Lung (tissue), 17 donors: ENCODE measurements at places on chromosomes 5 and 9. TPM values are rescaled to one million over a fixed set of nuclear protein-coding genes. Genes with fewer than 3 reads are reported as not detected.

DNA sequence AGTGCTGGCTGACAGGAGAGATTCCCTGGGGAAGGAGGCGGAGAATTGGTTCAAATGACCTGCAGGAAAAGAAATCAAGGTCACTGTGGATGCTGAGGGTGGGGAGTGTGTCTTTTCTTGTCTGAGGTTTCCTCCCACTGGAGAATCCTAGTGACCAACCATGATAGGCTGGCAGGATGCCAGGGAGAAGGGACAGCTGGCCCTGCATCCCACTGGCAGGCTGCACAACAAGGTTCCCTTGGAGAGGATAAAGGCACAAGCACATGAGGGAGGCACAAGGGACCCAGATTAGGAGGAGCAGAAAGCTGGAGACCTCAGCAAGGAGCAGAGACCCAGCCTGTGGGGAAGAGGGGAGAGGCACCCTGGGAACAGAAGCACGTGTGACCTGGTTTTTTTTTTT, 11.4 kb upstream of the ZDHHC12 start:
- no peaks in the 10 kb centered on the region for H3K4me1 ChIP-seq
- DNase-seq: no peak
- peaks cover 10% of the 10 kb centered on the region for H3K36me3 ChIP-seq
- no peaks in the 10 kb centered on the region for H3K27me3 ChIP-seq
- no peak overlapping the region for H3K27ac ChIP-seq

DNA sequence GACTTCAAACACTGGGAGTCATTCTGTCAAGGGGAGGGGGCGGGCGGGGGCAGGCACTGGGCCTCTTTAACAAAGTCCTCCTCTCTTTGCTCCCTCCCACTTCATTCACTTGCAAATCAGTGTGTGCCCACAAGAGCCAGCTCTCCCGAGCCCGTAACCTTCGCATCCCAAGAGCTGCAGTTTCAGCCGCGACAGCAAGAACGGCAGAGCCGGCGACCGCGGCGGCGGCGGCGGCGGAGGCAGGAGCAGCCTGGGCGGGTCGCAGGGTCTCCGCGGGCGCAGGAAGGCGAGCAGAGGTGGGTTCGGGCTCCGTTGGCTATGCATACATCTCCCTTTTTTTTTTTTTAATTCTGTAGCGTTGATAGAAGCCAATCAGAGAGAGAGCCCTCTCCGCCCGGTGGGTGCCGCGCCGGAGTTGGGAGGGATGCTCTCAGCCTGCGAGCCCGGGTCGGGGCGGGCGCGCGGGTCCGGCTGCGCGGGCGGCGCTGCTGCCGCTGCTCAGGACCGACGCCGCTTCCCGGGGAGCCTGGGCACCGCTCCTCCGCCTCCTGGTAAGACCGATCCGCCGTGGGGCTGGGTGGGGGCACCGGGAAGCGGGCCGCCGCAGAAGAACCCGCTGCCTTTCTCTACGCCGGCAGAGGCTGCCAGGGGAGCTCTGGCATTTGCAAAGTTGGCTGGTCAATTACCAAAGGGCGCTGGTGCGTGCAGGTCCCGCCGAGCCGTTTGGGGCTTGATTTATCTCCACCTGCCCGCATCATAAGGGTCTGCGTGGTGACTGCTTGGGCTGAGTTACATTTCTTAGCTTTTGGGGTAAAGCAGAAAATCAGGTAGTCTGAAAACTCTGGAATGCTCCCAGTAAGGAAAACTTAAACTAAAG, at the start of gene CDH6:
Gene CDH6, plus strand, starts transcription at position 96 of the 877 bp plus-strand sequence. CDS start 73,788 bp downstream, outside the sequence.
- no peaks in the 10 kb centered on the region for H3K4me1 ChIP-seq
- H3K36me3 ChIP-seq: no peaks in the 10 kb centered on the region
- peaks cover 53% of the 10 kb centered on the region for H3K27me3 ChIP-seq
- H3K4me3 ChIP-seq: peak within 1 kb of the TSS; percentile 28
- no peak within 1 kb of the TSS for H3K27ac ChIP-seq
- DNase-seq: peak; percentile 71

DNA sequence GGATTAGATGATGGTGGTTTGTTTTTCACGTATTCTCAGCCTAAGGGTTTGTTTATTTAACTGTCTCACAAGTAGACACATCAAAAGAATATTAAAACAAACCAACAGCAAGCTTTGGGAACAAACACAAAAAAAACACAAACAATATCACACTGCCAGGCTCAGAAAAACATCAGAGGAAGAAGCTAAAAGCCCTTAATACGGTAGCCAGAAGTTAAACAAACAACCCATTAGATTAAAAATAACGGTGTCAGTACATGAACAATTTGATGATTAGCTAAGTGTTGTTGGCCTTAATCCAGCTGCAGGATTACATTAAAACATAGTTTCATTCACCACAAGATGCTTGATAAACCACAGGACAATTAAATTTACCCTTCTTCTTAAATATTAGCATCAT, 15.9 kb upstream of the DMRT2 start:
- H3K4me3 ChIP-seq: no peak overlapping the region
- no peak for DNase-seq
- no peaks in the 10 kb centered on the region for H3K4me1 ChIP-seq
- peaks cover 47% of the 10 kb centered on the region for H3K27me3 ChIP-seq

The SCGB3A1 gene
- 3,799 TPM for polyA plus RNA-seq

- no peak overlapping the region for H3K4me3 ChIP-seq
- no peaks in the 10 kb centered on the region for H3K4me1 ChIP-seq
- H3K27ac ChIP-seq: no peak overlapping the region
- H3K27me3 ChIP-seq: no peaks in the 10 kb centered on the region
- DNase-seq: no peak
- H3K36me3 ChIP-seq: no peaks in the 10 kb centered on the region
Observed at GRCh38 chr9:136784997-136785361, 6.2 kb upstream of the TMEM141 start.

GRCh38 chr9:123544007-123544827, 188.2 kb downstream of the CRB2 start:
- DNase-seq: peak; percentile 64
- H3K36me3 ChIP-seq: no peaks in the 10 kb centered on the region
- H3K4me3 ChIP-seq: no peak overlapping the region

- H3K4me3 ChIP-seq: peak within 1 kb of the TSS; percentile 49
- DNase-seq: peak; percentile 74
- peaks cover 13% of the 10 kb centered on the region for H3K4me1 ChIP-seq
- no peak within 1 kb of the TSS for H3K27ac ChIP-seq
Observed at GRCh38 chr5:168291342-168291963, at the start of gene WWC1. Gene WWC1, plus strand, starts transcription at chr5:168291645. Its CDS starts 508 bp downstream, at chr5:168292153.

- no peak for DNase-seq
- no peak overlapping the region for H3K4me3 ChIP-seq
- H3K27me3 ChIP-seq: no peaks in the 10 kb centered on the region
- no peaks in the 10 kb centered on the region for H3K4me1 ChIP-seq
- H3K27ac ChIP-seq: no peak overlapping the region
Observed at GRCh38 chr5:164597293-164597900, 1092.0 kb downstream of the MAT2B start.

The PCSK1 gene
- 0.08 TPM for polyA plus RNA-seq

The REEP2 gene
- 0.85 TPM for polyA plus RNA-seq

The GABRB2 gene
- polyA plus RNA-seq: 0.28 TPM

- no peaks in the 10 kb centered on the region for H3K36me3 ChIP-seq
- no peaks in the 10 kb centered on the region for H3K27me3 ChIP-seq
- H3K4me3 ChIP-seq: no peak overlapping the region
- DNase-seq: no peak
- peaks cover 18% of the 10 kb centered on the region for H3K4me1 ChIP-seq
Observed at GRCh38 chr5:132418881-132419280, 49.4 kb downstream of the SLC22A5 start.

DNA sequence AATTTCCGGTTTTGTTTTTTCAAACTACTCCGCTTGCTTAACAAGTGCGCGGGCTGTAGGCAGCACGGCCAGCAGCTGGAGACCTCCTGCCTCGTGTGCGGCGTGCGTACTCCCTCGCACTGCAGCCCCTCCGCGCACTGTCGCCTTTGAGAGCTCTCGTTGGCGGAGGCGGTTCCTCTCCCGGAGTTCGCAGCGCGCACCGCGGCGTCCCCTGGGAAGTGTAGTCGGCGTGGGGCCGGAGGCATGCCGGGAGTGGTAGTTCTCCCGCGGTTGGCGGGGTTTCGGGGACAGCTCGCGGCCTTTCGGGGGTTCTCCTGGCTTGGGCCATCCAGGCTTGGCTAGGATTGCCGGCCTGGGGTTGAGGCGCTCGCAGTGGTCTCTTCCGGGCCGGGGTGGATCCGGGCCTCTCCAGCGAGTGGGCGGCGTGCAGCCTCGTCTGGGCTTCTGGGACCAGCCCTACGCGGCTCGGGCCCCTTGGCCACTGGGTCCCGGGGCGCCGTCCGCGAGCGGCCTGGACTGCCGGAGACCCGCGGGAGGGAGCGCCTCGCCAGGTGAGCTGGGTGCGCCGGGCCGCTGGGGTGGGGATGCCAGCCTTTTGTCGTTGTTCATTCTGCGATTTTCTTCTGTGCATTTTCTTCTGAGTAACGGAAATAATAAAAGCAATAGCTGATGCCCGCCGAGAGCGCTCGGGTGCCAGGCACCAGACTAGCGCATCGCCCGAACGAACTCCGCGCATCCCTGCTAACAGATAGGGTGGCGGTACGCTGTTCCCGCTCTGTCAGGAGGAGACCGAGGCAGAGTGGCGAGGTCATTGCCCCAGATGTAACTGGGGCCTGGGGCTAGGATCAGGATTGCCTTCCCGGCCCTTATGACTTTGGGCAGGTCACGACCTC, at the start of gene ZNF354C:
Gene ZNF354C, plus strand, starts transcription at position 258 of the 893 bp plus-strand sequence. CDS start 1,696 bp downstream, outside the sequence.
- DNase-seq: peak; percentile 96
- H3K27me3 ChIP-seq: no peaks in the 10 kb centered on the region
- peak within 1 kb of the TSS; percentile 87 for H3K4me3 ChIP-seq
- H3K27ac ChIP-seq: peak within 1 kb of the TSS; percentile 60
- peaks cover 20% of the 10 kb centered on the region for H3K36me3 ChIP-seq
